Stimulated activated CD4-positive, alpha-beta T cell treated with anti-CD3 and anti-CD28 coated beads, Interleukin-1b, Interleukin-23, amount 100 ng/mL, for 1 hour (primary cell): ENCODE measurements at places on chromosomes 16 and 17.

DNA sequence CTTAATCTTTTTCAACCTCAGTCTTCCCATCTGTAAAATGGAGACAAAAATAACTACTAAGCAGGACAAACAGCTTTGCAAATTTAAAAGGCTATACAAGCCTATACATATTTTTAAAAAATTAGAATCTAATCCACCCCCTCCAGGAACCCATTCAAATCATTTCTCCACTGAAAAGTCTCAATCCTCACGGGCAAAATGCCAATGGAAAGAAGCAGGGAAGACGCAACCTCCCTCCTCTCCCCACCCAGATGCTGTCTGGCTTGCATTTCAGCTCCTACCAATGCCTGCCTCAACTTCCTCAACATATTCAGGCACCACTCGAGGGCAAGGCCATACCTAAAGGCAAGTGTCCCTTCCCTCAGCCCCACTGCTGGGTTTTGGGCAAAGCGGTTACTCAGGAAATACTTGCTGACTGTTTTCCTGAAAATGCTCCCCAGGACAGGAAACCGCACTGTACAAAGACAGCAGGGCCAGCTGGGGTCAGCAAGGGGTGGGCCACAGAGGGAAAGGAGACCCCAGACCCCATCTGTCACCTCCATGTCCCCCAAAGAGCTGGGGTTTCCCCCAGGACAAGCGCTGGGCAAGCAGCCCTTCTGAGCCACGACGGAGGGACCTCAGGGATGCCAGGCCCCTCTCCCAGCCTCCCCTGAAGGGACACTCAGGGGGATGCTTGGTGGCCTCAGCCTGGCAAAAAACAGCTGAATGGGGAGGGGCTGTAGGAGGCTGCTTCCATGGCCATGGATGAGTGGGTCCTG, 47.7 kb upstream of the DOC2B start:
- DNase-seq, result no peak

DNA sequence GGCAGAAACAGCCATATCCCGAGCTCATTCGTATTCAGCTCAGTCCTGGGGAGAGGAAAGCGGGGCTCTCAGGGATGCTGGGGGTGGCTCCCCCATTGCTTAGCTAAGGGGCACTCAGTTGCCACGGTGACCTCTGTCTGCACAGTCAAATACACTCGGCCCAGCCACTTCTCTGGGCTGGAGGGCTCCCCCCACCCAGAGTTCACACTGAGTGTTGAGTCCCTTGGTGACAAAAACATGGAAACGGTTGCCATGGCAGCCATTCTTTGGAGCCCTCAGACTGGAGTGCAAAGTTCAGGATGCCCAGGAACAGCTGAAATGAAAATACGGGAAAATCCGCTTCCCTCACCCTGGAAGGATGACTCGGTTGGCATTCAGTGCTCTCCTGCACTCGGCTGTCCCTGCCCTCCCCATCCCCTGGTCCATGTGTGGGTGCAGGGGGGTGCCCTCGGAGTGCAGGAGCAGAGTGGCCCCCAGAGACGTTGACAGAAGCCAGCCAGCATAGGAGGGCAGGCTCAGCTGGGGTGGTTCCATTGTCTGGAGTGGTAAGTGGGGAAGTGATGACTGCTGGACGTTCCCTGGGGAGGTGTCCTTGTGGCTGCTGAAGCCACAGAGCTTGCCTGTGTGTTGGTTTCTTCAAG, 216.5 kb downstream of the NTN1 start:
- DNase-seq, result no peak

- no peak for DNase-seq
Measured at GRCh38 chr17:13352747-13353415, 248.8 kb downstream of the HS3ST3A1 start.

DNA sequence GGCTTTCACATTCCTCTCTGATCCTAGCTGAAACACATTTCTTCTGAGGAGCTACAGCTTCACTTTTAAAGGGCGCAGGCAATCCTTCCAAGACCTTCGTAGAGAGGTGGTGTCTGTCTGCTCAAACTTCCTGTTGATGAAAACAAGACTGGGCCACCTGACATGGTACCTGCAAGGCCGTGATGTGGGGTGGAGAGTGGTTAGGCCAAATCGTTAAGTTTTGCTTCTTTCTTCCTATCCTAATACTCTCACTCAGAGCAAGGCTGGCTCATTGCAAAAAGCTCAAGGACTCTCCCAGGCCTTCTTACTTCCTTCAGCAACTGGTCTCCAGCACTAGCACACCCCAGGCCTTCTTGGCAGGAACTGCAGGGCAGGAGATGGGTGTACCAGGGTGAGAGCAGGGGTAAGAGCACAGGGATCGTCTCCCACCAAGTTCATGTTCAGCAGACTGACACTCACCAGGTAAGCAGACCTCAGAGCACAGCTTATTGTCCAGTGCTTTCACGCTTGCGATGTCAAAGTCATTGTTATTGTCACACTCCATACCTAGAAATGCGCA, 10.9 kb upstream of the FOXJ1 start:
- DNase-seq, result no peak

DNA sequence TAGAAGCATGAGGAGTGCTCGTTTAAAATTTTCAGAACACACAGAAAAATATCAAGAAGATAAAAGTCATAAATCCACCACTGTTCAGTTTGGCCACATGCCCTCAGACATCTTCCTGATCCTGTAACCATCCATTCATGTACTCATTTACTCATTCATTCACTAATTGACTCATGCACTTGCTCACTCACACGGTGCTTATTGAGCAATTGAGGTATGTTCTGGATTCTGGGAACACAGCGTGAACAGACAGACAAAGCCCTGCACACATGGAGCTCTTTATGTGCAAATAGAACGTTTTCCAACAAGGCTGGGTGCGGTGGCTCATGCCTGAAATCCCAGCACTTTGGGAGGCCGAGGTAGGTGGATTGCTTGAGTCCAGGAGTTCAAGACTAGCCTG, 10.2 kb upstream of the NATD1 start:
- DNase-seq, result no peak

DNA sequence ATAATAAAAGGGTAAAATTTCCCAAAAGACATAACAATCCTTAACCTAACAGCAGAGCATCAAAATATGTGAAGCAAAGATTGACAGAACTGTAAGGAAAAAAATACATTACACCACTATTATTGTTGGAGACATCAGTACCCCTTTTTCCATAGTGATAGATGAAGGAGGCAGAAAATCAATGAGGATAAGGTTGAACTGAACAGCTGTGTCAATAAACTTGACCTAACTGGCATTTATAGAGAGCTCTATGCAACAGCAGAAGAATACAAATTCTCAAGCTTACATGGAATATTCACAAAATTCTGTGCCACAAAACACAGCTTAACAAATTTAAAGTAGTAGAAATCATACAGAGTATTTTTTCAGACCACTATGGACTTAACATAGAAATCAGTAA, 195.0 kb upstream of the ELAC2 start:
- no peak for DNase-seq

- no peak for DNase-seq
Measured at GRCh38 chr17:39745335-39746144, 7.8 kb downstream of the GRB7 start.

DNA sequence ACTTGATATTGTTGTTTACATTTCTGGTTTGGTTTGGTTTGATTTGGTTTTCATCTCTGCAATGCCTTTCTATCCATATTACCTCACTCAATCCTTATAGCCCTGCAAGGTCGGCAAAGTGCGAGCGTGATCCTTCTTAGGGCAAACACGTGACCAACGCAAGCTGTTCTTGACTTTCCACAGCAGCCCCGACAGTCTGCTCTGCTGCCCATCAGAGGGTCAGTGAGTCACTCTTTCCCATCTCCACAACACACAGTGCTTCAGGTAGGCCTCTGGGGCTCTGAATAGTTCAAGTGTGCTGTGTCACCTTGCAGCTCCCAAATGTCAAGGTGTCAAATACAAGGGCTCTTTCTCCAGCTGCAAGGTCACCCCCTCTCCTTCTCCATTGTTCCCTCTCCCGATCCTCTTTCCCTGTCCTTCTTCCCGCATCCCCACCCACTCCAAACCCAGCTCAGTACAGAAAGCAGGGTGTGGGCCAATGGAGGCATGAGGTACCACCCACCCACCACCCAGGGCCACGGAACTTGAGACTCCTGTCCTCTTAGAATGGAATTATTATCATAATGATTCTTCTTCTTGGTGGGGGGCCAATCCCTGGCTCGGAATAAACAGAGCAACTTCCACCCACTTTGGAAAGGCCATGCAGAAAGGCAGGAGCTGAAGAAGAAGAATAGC, 139.7 kb downstream of the SLC39A11 start:
- DNase-seq, result no peak

GRCh38 chr16:5639531-5639930, 541.9 kb upstream of the EEF2KMT start:
- no peak for DNase-seq

DNA sequence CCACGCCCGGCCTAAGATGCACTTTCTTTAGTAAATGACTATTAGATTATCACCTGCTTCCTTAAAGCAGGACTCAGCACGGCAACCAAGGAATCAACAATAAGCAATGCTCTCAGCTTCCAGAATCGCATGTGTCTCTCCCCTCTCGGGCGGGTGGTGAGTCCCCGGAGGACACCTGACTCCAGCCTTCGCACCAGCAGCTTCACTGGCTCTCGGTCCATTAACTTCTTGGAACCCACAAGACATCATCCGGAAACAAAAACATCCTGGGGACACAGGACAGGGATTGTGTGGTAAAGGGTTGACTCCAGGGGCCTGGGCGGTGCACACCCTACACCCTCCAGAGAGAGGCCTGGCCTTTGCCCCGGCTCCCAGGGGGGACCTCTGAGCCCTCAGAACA, 22.7 kb downstream of the UTS2R start:
- no peak for DNase-seq

DNA sequence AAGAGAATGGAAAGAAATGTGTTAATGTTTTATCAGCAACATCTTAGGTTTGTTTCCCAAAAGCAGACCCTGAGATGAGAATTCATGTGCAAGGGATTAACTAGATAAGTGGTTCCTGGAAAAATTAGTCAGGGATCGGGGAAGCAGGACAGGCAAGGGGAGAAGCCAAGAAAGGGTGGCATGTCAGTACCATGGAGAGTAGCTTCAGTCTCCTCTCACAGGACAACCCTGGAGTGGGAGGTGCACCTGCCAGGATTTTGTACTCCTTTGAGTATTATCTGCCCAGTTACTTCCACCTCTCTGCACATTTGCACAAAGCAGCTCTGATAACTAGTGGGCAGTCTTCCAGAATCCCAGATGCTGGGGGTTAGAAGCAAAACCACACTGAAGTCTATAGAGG, 117.0 kb downstream of the RGS9 start:
- no peak for DNase-seq

DNA sequence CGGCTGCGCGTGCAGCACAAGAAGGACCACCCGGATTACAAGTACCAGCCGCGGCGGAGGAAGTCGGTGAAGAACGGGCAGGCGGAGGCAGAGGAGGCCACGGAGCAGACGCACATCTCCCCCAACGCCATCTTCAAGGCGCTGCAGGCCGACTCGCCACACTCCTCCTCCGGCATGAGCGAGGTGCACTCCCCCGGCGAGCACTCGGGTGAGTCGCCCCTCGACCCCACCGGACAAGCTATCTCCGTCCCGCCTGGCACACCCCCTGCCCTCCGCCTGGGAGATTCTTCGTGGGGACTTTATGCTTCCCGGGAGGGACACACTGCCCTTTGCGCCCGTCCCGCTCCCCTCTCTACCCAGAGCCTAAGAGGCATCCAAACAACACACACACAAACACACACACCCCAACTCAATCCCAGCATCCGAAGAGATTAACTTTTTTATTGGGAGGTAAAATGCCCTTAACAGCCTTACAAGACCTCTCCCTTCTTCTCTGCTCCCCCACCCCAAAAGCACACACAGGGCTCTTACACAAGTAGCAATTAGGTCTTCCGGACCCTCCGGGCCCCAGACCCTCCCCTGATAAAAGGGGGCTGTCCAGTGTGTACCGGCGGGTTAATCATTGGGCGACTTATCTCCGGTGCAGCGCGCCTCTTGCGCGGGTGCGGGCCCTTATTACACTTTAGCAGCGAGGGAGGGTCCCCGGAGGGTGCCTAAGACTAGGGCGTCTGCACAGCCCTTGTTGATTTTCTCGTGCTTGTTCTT, 2.1 kb downstream of the SOX9 start:
- DNase-seq, result no peak
